ENCODE measurements at places on chromosomes 1 and 21.
A peak's percentile ranks its signal among the peaks of the same experiment; 100 is the strongest.

GRCh38 chr1:47482786-47483185 lies 44.9 kb downstream of the FOXD2 start:
- DNase-seq = no peak

DNA sequence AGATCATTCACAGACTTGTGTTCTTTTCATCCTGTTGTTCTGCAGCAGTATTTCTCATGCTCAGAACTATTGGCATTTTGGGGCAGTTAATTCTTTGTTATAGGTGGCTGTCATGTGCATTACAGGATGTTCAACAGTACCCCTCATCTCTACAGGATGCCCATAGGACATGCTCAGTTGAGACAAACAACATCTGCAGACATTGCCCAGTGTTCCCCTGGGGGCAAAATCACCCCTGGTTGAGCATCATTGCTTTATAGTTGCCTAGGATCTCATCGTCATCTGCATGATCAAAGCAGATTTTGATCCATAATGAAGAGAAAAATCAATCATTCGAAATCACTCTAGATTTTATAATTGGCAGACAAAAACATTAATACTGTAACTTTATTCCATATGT lies 222.5 kb upstream of the CACYBP start:
- no peak for DNase-seq

- no peak for DNase-seq
These were observed 75.9 kb upstream of the VCAM1 start for GRCh38 chr1:100643471-100644196.

DNA sequence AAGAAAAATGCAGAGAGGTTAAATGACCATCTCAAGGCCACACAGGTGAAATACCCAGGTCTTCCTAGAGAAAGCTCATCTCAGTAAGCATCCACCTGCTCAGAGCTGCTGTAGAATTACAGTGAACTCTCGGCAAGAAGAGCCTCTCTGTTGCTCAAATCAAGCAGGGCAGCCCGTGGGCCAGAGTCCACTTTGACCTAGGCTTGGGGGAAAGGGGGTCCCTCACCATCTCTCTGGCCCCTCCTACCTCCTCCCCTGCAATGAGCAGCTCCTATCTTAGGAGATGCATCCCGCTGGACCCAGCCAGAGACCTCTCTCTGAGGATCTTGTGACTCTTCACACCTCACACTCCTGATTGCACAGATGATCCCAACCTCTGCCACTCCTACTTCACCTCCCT lies 364.7 kb downstream of the PTPRU start:
- no peak for DNase-seq

DNA sequence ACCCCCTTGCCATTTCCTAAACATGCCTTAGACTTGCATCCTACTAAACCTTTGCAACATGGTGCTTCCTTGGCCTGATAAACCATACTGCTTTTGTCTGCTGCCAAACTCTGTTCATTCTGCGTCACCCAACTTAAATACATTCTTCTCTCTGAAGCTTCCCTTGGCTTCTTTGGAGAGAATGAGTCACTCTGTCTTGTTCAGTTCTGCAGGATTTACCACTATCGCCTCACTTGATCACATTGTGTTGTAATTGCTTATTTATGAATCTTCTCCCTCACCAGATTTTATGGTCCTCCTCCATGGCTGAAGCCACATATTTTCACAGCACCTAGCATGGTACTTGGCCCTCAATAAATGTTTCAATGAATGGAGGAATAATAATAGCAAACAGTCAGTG lies 21.7 kb upstream of the TUT4 start:
- no peak for DNase-seq

- no peak for DNase-seq
These were observed 10.3 kb upstream of the C1orf198 start for GRCh38 chr1:230878591-230878990.

GRCh38 chr1:218671573-218671972 lies 326.4 kb downstream of the TGFB2 start:
- no peak for DNase-seq

GRCh38 chr1:22140694-22141093 lies 2.2 kb downstream of the WNT4 start:
- no peak for DNase-seq

GRCh38 chr1:213883618-213884017 lies 104.2 kb upstream of the PROX1 start:
- no peak for DNase-seq

GRCh38 chr1:222790520-222790919 lies 24.3 kb upstream of the DISP1 start:
- no peak for DNase-seq

- no peak for DNase-seq
These were observed 268.9 kb downstream of the HHAT start for GRCh38 chr1:210597555-210598134.

DNA sequence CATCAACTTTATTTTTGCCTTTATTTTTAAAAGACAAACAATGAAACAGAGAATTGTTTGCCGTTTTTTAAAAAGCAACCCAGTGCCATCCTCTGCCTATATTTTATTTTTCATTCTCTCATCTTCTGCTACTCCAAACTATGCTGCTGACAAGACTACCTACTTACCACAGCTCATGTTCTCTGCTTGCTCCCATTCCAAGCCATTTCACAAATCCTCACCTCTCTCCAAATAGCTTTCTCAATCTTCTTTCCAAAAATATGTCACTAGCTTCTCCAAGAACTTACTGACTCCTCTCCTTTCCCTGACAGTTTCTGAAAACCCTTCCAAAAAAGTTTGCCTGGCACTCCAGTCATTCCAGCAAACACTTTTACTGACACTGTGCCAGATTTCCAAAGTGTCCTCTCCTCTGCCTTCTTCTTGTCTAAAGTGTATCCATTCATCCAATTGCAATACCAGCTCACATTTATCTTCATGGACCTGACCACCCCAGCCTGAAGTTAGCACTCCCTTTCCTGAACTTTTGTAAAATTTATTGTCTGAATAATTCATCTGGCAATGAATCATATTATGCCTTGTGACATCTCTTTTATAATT lies 766.5 kb upstream of the B3GALT2 start:
- no peak for DNase-seq

DNA sequence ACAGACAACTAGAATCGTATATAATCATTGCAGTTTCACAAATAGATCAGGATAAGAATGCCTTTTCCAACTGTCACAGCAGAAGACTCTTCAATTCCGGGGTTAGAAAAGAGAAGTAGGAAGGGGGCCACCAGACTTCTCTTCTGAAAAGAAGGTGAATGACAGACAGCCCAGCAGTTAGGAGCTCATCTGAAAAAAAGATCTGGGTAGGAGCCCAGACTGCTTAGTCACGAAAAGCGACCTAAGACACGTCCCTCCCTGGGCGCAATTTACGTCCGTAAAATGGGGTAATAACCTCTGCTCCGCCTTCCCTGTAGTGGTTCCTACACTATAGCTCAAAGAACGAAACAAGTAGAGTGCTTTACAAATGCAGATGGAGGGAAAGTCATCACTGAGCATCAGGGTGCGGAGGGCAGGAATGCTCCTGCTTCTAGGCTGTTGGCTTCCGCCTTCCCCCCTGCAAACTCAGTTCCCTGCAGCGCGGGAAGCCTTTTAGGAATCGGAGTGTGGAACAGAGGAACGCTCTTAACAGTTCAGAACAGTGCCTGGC lies 582 bp downstream of the ORC1 start:
- DNase-seq = peak; percentile 42

- no peak for DNase-seq
These were observed 612 bp upstream of the CMPK1 start for GRCh38 chr1:47332779-47333577.

DNA sequence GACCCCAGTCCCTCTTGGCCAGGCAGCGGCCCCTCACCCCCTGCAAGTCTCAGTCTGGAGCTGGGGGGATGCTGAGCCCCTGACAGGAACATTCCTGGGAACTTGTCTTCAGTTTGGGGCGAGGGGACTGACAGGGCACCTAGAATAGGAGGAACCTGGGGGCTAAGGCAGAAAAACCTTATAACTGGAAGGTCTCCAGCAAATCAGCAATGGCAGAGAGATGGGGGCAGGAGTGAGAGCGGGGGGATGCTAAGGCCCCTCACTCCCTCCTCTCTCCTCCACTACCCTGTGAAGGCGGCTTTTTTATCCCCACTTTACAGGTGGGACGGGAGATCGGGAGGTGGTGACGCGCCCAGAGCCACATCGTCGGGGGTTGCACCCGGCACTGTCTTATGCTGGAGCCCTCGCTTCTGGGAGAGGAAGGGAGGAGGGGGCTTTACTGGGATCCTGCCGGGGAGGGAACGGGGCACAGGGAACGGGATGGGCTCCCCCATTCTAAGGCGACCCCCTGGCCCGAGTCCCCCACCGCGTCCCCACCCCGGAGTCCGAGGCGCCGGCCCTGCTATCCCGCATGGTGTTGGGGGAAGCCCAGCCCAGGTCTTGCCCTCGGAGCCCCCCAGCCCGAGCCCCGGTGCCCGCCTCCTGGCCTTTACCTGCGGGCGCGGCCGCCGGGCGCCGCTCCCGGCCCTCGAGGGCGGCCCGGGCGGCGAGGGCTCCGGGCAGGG lies 456 bp downstream of the COL8A2 start:
- no peak for DNase-seq

DNA sequence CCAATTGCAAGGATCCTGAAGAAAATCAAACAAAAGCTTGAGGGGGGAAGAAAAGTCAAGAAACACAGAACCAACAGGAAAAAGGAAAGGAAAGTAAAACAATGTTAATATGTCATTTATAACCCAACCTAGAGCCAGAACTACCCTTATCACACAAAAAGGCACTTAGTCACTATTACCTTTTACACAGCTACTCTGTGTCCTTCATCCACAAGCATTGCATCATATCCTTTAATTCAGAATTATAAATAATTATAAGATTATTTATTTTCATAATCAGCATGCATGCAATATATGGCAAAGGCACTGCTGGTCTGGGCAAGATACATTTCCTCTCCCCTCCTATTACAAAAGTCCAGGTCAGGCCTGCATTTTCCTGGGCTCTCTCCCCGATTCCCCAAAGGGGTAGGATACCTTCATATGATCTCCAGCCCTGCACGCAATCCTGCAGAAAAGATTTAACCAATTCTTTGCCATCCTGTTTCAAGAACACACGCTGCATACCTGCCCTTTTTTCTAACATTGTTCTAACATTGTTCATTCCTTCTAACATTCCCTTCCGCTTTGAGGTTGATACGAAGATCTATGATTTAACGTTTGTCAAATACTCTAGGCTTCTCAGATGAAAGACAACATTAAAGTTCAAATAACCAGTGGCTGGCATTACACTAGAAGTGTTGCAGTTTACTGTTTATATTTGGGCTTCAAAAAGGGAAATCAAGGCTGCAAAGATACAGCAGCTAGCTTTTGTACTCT lies 4.3 kb downstream of the PTPN14 start:
- DNase-seq = no peak

DNA sequence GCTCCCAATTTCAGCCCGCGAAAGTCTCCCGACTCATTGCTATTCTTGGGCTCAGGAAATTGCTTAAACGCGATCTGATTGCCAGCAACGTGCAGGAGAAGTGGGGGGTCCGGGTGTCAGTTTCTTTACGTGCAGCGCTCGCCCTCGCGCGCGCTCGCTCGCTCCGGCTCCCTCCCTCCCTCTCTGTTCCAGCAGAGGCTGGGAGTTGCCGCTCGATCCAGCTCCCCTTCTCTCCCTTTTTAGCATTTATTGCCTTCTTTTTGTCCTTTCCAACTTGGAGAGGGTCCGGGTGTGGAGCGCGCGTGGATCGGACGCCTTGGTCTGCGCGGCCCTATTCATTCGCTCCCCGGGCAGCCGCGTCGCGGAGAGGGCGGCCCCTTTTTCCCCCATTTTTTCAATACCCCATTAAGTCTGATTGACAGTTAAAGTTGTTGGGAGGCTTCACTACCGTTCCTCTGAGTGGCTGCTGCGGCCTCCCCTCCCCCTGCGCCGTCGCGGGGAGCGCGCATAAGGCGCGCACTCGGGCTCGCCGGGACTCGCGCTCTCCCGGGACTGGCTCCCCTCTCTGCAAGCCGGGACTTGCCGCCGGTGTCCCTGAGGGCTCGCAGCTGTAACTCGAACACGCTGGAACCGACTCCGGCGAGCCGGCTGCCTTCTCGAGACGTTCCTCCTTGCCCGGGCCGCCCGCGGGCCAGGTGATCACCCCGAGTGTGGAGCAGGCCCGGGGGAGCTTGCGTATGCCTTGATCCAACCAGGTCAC lies at the start of gene DHRS3:
Gene DHRS3, minus strand, starts transcription at position 310 of the 760 bp plus-strand sequence. CDS start 862 bp downstream, outside the sequence.
- DNase-seq = peak; percentile 48

DNA sequence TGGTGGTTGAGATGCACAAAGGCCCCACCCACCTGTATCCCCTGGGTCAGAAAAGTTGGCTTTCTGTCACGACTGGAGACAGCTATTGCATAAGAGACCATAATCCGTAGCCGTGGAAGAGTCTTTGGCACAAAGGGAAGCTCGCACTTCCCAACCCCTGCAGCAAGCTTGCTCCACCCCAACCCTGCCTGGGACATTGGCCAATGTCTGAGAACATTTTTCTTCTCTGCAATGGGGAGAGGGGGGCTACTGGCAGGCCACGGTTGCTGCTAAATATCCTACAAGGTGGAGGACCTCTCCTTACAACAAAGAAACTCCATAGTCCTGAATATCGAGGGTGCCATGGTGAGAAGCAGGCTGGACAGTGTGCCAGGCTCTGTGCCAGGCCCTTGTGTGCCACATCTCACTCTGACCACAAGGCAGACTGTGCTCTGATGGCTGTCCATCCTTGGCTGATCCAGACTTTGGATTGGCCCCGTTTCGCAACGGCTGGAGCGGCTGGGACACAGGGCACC lies 104.1 kb downstream of the CSMD2 start:
- DNase-seq = no peak

DNA sequence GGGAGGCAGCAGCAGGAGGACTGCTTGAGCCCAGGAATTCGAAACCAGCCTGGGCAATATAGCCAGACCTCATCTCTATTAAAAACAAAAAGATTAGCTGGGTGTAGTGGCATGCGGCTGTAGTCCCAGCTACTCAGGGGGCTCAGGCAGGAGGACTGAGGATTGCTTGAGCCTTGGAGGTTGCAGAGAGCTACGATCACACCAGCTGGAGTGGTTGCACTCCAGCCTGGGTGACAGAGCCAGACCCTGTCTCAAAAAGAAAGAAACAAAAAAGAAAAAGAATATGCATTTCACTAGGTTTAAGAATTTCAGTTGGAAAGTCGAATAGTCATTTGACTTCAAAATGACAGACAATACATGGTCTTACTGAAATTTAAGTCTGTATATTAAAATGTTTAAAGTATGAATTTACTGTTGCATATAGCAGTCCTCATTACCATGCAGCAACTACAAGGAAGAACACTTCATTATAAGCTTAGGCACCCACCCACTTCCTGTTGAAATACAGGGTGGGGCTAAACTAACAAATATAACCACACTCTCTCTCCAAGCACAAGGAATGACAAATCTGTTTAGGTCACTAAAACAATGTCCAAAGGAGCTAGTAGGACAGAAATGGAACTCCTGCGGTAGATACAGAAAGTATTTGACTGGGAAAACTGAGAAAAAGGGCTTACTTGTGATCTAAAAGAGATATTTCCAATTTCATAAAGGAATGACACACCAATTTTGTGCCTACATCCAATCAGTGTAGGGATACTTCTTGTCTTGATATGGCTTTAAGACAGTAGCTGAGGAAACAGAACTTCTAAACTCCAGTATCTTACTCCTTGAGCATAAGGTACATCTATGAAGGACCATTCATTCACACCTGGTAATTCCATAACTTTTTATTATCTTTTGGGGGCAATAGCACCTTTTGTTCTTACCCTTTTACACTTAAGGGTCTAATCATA lies 44.1 kb downstream of the GPR3 start:
- DNase-seq = no peak

- DNase-seq = no peak
These were observed 541.6 kb upstream of the CAMK1G start for GRCh38 chr1:209041927-209042326.

- no peak for DNase-seq
These were observed 118.5 kb downstream of the ITSN1 start for GRCh38 chr21:33760641-33761440.

- DNase-seq = no peak
These were observed 43.6 kb upstream of the SLC45A1 start for GRCh38 chr1:8274352-8274751.

Data from T-helper 22 cell (primary cell).